ENCODE measurements at places on chromosomes 6 and 20.

DNA sequence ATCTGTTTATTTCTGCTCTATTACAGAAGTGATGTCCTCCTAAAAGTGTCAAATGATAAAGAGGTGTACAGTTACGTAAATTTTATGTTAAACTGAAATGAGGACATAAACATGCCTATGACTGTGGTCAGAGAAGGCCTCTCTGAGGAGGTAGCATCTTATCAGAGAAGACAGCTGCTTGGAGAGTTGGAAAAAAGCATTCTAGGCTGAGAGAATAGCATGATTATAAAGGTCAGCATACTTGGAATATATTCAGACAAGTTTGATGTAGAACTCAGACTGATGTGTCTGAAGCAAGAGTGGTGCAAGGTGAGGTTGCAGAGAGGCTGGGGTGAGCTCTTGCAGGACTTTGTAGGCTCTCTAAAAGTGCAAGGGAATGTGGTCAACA, 3.1 kb upstream of the PCNA start:
- no peak for DNase-seq

DNA sequence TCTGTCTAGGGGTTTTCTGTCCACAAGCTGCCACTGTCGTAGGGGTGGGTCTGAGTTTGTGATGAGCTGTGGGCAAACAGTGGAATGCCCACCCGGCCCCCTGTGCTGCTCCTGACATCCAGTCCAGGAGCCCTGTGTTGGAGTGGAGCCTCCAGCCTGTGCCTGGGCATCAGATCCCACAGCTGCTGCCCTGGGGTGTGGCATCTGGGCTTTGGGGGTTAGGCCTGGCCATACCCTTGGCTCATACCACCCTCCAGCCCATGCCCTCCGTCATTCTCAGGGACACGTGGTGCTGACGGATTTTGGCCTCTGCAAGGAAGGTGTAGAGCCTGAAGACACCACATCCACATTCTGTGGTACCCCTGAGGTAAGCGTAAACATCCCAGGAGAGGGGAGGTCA, 12.9 kb downstream of the SGK2 start:
- DNase-seq, result no peak

GRCh38 chr6:109939654-109940053, 38.5 kb upstream of the GPR6 start:
- no peak for DNase-seq

DNA sequence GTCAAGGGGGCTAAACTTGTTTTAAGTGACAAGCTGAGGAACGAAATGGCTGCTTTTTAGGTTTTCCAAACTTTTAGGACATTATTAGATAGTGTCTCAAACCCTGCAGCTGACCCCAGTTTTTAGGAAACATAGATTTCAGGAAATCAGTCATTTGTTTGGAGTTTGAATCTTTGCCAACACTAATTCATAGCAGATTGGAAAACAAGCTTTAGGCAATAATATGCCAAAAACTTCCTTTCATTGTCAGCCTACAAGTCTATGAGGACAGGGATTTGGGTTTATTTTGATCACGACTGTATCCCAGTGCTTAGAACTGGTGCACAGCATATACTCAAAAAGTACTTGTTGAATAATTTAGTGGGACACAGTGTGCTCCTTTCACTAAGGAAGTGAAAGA, 123.2 kb downstream of the TINAG start:
- DNase-seq, result no peak

- DNase-seq, result no peak
These were observed 110.5 kb downstream of the ISM1 start for GRCh38 chr20:13331536-13331935.

DNA sequence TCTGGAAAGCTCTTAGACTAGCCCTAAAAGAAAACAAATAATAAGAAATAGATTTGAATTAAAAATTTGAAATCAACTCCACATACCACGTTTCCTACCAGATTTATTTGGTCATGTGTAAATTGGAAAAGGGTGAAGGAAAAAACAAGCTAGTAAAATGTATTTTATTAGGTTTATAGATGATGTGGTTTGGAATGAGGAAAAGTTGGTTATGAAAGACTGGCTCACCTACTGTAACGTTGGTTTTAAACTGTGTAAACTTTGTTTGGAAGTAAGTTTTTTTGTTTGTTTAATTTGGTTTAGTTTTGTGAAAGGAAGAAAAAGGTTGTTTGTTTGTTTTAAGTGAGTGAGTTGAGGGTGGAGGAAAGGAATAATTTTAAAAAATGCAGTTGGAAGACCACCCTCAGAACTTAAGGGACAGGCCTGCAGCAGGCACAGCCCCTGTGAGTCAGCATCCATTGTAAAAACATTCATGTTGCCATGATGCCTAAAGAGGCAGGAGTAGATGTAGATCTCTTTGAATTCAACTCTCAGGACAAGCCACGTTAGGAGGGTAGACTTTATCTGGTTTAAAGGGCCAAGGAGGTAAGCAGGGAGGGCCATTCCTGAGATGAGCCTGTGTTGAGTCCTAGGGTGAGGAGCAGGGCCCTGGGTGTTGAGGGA, 93.7 kb upstream of the SCGN start:
- no peak for DNase-seq

DNA sequence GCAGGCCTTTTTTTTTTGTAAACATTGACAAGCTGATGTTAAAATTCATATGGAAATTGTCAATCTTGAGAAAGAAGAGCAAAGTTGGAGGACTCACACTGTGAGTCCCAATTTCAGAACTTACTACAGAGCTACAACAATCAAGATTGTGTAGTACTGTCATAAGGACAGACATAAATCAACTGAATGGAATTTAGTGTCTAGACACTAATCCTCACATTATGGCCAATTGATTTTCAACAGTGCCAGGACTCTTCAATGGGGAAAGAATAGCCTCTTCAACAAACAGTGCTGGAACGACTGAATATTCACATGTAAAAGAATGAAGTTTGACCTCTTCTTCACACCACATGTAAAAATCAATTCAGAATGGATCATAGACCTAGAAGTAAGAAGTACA, 60.8 kb downstream of the TGM2 start:
- no peak for DNase-seq

DNA sequence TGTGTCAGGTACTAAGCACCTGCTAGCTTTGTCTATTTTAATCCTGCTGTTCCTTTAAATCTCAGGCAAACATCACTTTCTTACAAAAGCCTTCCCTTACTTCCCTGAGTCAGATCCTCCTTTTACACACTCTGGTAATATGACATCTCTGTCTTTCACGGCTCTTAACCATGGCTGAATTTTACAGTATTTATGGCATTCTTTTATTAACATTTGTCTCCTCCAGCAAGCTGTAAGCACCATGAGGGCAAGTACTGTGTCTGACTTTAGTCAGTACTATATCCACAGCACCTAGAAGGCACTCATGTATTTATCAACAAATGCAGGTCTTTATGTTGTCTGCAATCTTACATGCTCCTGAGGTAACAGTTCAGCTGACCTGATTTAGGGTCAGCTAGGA, 33.7 kb upstream of the HBS1L start:
- no peak for DNase-seq

DNA sequence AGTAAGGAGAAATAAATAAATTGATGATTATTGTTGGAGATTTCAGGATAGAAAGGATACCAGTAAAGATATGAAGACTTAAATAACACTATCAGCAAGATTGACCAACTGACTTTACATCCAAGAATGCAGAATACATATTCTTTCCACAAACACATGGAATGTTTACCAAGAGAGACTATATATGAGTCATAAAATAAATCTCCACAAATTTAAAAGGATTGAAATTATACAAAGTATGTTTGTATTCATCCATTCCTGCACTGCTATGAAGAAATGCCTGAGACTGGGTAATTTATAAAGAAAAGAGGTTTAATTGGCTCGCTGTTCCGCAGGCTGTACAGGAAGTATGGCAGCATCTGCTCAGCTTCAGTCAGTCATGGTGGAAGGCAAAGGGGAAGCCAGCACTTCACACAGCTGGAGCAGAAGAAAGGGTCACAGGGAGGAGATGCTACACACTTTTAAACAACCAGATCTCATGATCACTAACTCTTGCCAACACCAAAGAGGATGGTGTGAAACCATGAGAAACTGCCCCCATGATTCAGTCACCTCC, 56.7 kb upstream of the TNFRSF21 start:
- no peak for DNase-seq

GRCh38 chr20:63507083-63507743, 8.3 kb upstream of the EEF1A2 start:
- DNase-seq, result no peak

- no peak for DNase-seq
These were observed at the start of gene SIRPB2 for GRCh38 chr20:1491281-1491840. SIRPB2 (minus strand) TSS chr20:1491420; CDS start chr20:1491359, 61 bp downstream.

DNA sequence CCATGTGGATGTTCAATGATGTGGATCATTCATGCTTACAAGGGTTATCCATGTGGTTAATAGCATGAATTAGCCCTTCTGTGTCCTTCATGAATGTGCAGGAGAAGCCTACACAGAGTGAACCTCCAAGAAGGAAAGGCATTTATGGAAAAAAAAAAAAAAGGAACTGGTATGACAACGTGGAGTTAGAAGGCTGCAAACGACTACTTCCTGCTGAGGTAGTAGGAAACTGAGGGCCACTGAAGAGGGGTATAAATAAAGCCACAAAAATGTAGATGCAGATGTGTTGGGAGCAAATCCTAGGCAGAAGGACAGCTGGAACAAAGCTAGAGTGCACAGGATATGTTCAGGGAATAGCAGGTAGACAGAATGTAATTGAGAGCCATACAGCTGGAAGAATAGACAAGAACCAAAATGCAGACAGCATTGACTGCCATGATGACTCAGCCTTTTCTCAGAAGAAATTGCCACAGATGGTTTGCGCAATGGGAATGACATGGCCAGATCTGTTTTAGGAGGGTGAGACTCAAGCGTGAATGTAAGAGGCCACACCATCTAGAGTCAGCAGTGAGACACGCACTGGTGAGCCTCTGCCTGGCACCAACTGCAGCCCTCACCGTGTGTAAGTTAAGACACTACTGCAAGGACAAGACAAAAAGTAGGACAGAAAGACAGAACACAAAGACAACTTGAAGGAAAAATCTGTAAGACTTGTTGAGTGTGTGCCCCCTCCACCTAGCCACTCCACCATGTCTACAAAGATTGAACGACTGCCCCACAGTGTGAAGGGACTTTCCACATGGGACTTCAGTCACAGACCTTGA, 79.8 kb downstream of the KIF13A start:
- DNase-seq, result no peak

GRCh38 chr6:170445487-170445886, 107.6 kb downstream of the PSMB1 start:
- DNase-seq, result no peak

DNA sequence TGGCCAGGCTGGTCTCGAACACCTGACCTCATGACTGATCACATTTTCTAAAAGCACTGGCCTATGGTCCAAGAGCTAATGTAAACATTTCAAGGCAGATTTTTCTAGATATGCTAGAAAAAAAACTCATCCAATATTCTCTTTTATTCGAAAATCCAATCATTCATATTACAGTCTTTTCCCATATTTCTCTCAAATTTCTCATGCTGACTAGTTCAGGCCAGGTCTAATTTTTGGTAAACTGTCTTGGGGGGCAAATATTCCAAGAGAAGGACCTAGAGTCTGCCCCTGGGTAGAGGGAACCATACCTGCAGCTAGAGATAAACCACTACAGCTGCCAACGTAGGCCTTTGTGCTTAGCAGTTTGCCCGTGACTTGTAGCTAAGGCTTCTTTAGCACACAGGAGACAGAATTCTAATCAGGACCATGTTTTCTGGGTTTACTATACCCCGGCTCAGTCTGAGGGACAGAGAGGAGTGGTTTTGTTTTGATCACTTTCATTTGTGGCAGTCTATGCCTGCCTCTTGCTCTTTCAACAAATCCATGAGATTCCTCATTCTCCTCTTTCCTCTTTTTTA, 71.8 kb upstream of the CITED2 start:
- no peak for DNase-seq

- no peak for DNase-seq
These were observed 948.4 kb upstream of the EYS start for GRCh38 chr6:66655420-66655819.

DNA sequence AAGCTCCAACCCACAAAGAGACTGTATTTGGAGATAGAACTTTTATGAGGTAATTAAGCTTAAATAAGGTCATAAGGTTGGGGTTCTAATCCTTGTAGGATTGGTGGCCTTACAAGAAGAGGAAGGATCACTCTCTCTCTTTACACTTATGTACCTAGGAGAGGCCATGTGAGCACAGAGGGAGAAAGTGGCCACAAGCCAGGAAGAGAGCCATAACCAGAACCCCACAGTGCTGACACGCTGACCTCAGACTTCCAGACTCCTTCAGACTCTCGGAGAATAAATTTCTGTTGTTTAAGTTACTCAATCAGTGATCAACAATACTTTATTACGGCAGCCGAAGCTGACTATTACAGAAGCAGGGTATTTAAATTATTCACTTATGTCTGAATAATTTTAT, 430.5 kb upstream of the EPHA7 start:
- DNase-seq, result no peak

- DNase-seq, result no peak
These were observed 116.7 kb upstream of the FRMD1 start for GRCh38 chr6:168195712-168196111.

DNA sequence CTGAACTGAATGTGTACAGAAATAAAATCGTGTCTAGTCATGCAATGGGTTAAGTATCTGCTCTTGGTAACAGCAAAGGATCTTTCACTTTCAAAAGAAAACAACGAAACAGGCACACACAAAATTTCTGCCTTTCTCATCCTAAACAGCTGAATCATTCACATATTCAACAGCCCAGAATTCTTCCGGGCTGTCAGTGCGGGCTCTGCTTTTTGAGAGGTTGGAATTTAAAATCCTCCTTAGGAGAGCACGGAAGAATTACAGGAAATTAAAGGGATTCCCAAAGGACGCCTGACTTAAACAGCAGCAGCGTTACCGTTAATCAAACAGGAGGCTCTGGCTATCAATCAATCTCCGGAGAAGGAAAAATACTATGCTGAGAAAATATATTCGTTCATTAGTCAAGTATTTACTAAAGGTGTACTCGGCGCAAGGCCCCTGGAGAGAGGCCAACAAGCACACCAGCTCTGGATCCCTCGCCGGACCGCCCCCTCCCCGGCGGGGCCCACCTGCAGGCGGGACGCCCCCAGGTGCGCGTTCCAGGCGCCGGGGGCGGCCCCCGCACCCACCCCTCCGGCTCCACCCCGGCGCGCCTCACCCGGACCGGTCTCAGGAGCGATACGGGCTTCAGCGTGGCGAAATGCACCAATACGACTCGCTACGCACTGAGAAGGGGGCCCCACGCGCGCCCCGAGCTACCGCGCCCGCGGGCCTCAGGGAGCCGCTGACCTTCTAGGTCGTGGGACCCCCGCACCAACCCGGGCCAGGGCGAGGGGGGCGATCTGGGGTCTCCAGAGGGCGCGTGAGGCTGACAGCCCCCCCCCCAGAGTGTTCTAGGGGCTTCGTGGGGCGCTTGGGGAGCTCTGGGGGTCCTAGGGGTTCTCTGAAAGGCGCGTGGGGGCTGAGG, 1.0 kb downstream of the NAPB start:
- DNase-seq, result no peak
